ENCODE measurements at places on chromosomes 7 and 10.

- no peak for DNase-seq
These were observed 6.2 kb upstream of the ELN start for GRCh38 chr7:74021546-74022320.

- no peak for DNase-seq
These were observed 80.1 kb downstream of the SVIL start for GRCh38 chr10:29554660-29555059.

DNA sequence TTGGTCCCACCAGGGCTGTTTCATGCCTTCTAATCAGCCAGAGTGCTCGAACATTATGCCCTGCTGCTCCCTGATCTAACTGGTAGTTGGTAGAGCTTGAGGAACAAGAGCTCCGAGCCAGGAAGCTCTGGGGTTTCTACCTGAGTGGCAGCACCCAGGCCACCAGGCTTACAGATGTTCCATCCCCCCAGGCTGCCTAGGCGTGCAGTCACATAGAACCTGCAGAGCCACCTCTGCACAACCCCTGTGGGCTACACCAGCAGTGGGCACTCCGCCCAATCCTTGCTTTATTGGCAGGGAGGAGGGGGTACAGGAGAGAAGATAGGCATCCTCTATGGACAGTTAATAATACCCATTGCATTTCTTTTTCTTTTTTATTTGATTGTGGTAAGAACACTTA, 21.8 kb downstream of the MAP3K8 start:
- DNase-seq = no peak

DNA sequence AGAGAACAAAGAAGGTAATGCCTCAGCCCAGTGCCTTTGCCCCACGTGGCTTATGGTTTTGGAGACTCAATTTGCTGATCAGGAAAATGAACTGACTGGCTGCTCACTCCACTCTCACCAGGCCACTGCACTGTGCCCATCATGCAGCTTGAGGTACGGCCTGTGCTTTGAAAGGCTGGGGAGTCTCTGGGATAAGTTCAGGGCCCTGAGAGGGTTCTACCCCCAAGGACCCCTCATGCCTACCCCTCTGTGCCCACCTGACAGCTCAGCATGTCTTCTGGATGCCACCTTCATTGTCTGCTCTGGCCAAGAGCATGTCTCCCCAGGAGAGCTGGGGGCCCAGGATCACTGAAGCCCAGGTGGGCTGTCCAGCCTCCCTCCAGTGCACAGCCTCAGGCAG, 45.5 kb upstream of the ZNF722 start:
- no peak for DNase-seq

GRCh38 chr10:35495521-35496119, 109.5 kb upstream of the GJD4 start:
- no peak for DNase-seq

DNA sequence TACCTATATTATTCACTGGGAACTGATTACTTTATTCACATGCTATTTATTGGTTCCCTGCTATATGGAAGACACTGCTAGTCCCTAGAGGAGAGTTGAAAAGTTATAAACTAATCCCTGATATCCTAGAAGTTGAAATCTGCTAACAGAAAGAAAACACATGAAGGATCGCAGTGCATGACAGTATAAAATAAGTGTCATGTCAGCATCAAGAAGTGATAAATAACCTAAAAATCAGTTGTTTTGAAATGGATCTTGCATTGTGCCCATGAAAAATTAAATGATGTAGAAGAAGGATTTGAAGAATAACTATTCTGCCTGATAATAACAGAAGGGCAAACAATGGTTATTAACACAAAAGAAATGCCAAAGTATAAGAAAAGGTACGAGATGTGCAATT, 293.3 kb upstream of the LRRN3 start:
- DNase-seq = no peak

DNA sequence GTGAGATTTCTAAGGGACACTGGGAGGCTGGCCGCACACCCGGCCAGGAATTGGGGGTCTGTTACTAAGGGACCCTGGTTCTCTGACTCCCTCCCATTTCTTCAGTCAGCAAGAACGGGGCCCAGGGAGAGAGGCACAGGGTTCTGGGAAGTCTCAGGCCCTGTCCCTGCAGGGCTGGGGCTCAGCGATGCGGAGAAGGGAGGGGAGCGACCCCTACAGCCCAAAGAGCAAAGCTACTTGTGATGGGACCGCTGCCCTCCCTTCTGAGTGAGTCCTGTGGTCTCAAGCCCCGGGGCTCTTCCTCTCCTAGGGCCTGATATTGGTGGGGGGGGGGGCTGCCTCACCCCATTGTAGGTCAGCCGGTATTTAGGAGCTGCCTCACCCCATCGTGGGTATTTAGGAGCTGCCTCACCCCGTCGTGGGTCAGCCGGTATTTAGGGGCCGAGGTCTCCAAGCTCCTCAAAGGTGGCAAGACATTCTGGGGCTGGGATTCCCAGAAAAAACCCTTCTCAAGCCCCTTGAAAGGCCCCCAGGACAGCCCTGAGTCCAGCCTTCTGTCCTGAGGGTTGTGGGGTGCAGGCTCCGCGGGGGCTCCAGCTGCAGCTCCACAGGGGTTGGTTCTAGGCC, 16.9 kb upstream of the NKX6-2 start:
- no peak for DNase-seq

GRCh38 chr10:8044331-8044907, 10.1 kb upstream of the GATA3 start:
- no peak for DNase-seq
